Stimulated activated CD8-positive, alpha-beta memory T cell treated with anti-CD3 and anti-CD28 coated beads, Interleukin-7, amount 100 ng/mL, for 1 hour (primary cell): ENCODE measurements at places on chromosomes 5 and 9.

DNA sequence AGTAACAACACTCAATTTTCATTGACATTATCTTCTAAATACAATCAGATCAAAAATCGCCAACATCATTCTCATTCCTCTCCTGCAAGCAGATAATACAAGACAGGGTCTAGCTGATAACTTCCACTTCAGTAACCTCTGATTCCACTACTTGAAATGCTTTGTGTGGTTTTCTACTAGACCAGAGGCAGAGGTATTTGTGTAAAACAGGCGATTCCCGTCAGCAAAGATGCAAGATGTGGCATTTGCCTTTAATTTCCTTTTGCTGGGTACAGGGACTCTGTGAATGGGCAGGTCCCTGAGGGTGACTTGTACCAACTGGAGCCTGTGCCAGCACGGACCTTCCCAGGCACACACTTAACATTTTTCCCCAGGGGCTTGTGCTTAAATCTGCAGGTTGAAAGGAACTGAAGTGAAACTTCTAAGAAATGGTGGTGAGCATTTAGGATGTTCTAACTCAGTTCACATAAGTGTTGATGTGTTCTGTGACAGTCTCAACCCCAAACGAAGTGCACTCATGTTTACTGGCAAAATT, 625.5 kb upstream of the WWC1 start:
- DNase-seq, result no peak

- DNase-seq, result no peak
These were observed 294.1 kb downstream of the FANCC start for GRCh38 chr9:95023217-95024003.

GRCh38 chr9:82920154-82920553, 142.8 kb downstream of the RASEF start:
- no peak for DNase-seq

DNA sequence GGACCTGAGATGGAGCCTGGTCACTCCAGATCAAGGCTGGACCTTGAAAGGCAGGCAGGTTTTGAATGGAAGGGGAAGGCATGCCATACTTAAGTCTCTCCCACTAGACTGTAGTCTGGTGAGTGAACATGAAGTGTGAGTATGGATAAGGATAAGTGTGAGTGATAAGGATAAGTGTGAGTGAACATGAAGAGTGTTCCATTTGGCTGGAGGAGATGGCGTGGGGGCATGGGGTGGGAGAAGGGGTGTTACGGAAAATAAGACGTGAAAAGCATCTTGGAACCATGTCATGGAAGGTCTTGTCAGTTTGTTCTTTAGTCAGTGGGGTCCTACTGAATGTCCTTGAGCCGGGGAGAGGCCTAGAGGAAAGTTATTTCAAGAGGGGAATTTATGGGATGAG, 32.8 kb downstream of the HMGXB3 start:
- no peak for DNase-seq

- no peak for DNase-seq
These were observed 36.0 kb upstream of the GOLM1 start for GRCh38 chr9:86135371-86135770.

- no peak for DNase-seq
These were observed 1612.7 kb upstream of the ACO1 start for GRCh38 chr9:30771760-30772159.

GRCh38 chr5:132483661-132484390, 6.7 kb downstream of the IRF1 start:
- DNase-seq, result no peak

DNA sequence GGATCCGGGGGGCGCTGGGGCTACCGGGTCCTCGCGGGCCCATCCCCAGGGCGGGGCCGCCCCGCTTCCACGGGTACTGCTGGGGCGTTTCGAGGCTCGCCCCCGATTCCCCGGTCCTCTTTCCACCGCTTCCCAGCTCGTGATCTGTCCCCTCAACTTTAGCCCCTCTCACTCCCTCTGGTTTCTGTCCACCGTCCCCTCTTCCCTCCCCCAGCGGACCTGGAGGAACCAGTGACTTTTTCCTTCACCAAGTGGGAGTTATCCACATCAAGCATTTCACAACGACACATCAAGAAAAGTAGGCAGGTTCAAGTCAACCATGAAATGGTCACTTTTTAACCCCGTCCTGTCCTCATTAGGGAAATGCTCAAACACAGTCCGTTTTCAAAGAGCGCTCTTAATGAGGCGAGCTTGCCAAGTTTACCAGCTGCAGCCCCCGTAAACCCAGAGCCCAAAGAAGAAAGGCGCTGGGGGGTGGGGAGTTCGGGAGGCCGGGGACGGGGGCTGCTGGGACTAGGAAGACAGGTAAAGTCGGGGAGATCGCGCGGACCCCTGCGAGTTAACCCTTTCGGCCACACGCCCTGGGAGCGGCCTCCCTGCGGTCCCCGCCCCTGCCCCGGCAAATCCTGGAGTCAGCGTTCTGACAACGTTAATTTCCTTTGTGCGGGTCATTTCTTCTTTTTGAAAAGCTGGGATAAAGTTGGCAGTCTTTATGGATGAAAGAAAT, 2.1 kb upstream of the NFIB start:
- DNase-seq, result no peak

DNA sequence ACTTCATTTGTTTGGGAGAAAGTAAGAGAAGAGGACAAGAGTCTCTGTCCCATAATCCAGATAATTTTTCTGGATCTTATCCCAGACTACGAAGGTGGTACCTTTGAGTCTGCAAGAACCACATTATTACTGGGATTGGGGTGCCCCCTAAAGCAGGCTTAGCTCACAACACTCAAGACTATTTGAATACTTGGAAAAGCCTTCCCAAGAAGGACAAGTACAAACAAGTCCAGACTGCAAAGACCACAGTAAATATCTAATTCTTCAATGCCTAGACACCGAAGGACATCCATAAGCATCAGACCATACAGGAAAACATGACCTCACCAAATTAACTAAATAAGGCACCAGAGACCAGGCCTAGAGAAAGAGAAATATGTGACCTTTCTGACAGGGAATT, 40.2 kb upstream of the TMED7 start:
- no peak for DNase-seq

DNA sequence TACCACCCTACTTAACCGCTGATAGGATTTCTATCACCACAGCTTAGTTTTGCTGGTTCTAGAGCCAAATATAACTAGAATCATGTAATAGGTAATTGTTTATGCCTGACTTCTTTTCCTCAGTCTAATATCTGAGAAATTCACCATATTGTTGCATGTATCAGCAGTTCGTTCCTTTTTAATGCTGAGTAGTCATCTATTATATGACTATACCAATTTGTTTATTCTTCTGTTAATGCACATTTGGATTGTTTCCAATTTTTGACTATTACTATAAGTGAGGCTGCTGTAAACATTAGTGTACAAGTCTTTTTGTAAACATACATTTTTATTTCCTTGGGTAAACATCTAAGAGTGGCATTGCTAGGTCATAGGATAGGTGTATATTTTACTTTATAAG, 25.9 kb downstream of the CSNK1G3 start:
- no peak for DNase-seq

DNA sequence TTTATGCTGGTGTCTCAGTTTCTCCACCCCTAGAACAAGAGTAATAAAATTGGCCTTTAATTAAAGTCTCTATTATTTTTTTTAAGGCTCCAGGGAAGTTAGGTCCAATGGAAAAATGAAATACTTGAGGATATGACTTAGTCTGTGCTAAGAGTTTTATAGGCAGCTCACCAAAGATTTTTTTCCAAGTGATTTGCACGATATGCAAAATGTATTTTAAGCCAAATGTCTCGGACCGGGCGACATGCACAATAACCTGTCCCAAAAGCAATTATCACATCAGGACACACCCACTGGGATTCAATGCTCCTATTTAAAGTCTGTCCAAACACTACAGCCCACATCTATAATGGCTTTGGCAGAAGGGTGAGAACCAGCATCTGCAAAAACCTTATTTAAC, 136.1 kb upstream of the ANKH start:
- no peak for DNase-seq

GRCh38 chr5:52945040-52945439, 44.1 kb upstream of the ITGA2 start:
- no peak for DNase-seq

GRCh38 chr9:107749787-107750444, 260.3 kb upstream of the KLF4 start:
- no peak for DNase-seq

DNA sequence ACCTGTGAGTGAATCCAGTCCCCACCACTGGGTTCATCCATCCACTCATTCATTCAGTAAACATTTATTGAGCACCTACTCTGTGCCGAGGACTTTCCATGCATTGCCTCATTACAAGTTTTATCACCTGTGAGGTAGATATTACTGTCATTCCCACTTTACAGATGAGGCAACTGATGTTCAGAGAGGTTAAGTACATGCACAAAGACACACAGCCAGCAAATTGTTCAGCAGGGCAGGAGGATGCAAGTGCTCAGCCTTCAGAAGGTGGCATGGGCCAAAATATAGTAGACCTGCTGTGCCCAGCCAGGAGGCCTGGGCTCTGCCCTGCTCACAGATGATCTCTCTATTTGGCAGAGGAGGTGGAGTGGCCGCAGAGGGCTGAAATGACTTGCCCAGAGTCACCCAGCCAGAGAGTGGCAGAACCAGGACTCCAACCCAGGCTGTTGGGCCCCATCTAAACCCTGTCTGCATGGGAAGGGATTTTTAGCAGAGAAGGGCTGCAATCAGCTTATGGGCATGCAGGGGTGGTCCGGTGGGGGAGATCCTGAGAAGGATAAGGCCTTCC, 7.6 kb upstream of the NEURL1B start:
- DNase-seq, result no peak

- DNase-seq, result no peak
These were observed 80.2 kb downstream of the ARRDC3 start for GRCh38 chr5:91302958-91303357.

DNA sequence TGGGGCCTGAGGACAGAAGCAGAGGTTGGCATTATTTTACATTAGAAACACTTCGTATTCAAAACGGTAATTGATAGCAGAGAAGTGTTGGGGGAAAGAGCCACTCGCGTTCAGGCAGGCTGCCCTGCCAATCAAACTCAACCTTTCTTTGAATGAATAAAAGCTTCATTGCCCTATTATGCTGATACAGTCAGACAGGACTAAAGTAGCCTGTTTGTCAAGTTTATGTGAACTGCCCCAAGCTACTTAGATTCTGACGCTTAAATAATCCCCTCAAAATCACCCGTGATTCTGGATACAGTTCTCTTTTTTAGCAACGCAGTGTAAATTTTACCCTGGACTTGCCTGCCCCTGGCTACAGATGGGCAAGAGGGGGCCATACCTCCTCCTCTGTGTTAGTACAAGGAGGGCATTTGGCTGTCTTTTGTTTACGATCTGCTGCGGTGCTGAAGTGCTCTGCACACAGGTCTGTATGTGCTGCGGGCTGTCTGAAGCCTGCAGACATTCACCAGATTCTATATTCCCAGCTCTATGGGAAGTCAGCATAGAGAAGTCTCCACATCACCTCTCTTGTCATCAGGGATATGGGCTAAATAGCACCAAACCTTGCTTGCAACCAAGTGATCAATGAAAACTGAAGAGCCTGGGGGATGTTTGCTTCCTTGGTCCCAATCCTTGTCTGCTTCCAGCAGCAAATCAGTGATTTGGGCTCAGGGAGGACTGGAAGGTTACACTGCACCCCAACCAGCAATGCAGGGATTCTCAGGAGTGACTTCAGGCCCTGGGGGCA, 218.4 kb downstream of the EBF1 start:
- DNase-seq, result no peak

DNA sequence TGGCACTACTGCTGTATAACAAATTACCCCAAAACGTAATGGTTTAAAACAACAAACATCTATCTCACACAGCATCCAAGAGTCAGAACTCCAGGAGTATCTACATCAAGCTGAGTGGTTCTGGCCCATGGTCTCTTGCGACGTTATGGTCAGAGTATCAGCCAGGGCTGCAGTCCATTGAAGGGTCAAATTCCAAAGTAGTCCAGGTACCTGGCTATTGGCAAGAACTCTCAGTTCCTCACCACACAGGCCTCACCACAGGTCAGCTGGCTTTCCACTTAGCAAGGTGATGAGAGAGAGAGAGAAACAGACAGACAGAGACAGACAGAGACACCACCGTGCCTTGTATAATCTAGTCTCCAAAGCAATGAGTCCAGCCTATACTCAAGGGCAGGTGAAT, 22.6 kb downstream of the EPB41L4A start:
- no peak for DNase-seq

GRCh38 chr9:103819936-103820335, 274.2 kb upstream of the SMC2 start:
- DNase-seq, result no peak

- no peak for DNase-seq
These were observed 119.7 kb upstream of the NIPBL start for GRCh38 chr5:36756848-36757247.

DNA sequence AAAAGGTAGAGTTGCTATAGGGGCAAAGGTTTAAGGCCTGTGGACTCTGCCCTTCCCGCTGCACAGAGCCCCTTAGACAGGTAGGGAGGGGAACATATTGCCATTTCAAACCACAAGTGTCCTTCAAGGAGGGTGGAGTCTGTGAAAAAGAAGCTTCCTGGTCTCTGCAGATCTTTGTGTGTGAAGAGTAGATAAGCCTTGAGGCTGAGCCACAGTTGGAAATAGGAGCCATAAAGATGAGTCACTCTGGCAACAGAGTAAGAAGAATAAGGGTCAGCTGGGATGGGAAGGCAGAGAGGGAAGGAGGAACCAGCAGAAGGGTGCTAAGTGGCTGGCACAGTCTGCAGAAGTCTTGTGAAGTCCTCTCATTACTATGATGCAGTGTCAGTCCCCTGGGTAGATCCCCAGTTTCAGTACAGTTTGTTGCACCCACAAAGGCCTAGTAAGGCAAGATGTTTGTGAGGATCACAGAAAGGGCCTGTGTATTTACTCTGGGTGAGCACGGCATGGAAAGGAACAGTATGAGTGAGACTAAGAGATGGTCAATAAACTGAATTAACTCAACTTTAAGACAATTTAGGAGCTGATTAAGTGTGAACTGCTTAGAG, 18.1 kb downstream of the GRXCR2 start:
- DNase-seq, result no peak

DNA sequence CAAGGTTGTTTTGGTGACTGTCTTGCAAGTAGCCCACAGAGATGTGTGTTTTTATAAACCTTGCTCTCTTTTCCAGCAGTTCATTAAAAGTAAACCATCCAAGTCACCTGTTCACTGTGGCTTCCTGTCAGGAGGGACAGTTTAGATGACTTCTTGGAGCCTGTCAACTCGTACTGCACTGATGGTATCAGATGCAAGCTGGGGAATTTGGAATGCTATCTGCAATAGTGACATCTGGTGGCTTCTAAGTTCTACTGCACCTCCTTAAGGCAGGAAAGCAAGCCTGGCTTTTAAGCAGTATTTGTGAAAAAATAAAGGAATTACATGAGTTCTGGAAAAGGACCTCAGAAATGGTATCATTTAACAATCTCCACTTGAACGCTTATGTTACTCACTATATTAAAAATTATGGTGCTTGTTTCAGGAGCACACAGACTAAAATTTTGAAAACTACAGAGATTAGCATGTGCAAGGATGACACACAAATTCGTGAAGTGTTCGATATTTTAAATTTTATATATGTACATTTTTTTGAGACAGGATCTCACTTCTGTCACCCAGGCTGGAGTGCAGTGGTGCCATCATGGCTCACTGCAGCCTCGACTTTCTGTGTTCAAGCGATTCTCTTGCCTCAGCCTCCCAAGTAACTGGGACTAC, 164.0 kb downstream of the TTC39B start:
- DNase-seq, result no peak
